ENCODE measurements at places on chromosomes 2 and 18. TPM values are rescaled to one million over a fixed set of nuclear protein-coding genes. Genes with fewer than 3 reads are reported as not detected.

The PRSS56 gene
- total RNA-seq, result not detected

The ADD2 gene
- total RNA-seq, result 0.37 TPM

The RGPD3 gene
- 0.37 TPM for total RNA-seq

The PMAIP1 gene
- total RNA-seq, result 67.4 TPM

The ST8SIA3 gene
- not detected for total RNA-seq

The CSRNP3 gene
- 1.9 TPM for total RNA-seq

The LAMA1 gene
- 67.1 TPM for total RNA-seq

The RIT2 gene
- total RNA-seq, result not detected

The PAPOLG gene
- 10.2 TPM for total RNA-seq

The PFN4 gene
- total RNA-seq, result 0.62 TPM

The PHLPP1 gene
- 6.6 TPM for total RNA-seq

The UCN gene
- 0.22 TPM for total RNA-seq

The UGT1A8 gene
- 0.12 TPM for total RNA-seq

The PLB1 gene
- total RNA-seq, result 3.1 TPM

The TUBB8B gene
- total RNA-seq, result not detected

The C2orf80 gene
- not detected for total RNA-seq

The SERPINB12 gene
- not detected for total RNA-seq

The DNER gene
- total RNA-seq, result 0.55 TPM

The DUSP19 gene
- 3.7 TPM for total RNA-seq

The CD8B2 gene
- not detected for total RNA-seq

The ARHGEF4 gene
- 6.3 TPM for total RNA-seq

The HOXD8 gene
- total RNA-seq, result 4.4 TPM

The MYO7B gene
- under 0.01 TPM for total RNA-seq

The DPP4 gene
- total RNA-seq, result 40.4 TPM

The PTPN2 gene
- 24.2 TPM for total RNA-seq

The CD207 gene
- not detected for total RNA-seq

The PIEZO2 gene
- total RNA-seq, result 0.12 TPM

The KRTCAP3 gene
- not detected for total RNA-seq

The NT5DC4 gene
- 0.11 TPM for total RNA-seq

The REG3G gene
- total RNA-seq, result not detected

The MLPH gene
- total RNA-seq, result 110 TPM

The MARCHF7 gene
- 141 TPM for total RNA-seq

The GKN2 gene
- total RNA-seq, result not detected

The UGT1A5 gene
- total RNA-seq, result not detected

The MROH2A gene
- total RNA-seq, result not detected

Data from uterine smooth muscle cell (primary cell).